ENCODE measurements at places on chromosomes 11 and 22. TPM values are rescaled to one million over a fixed set of nuclear protein-coding genes. Genes with fewer than 3 reads are reported as not detected.
A peak's percentile ranks its signal among the peaks of the same experiment; 100 is the strongest.

Gene APOBEC3B
- total RNA-seq: 14.5 TPM

Gene SYTL2
- total RNA-seq: 7.3 TPM

Gene ALKBH8
- 11.0 TPM for total RNA-seq

Gene MS4A6A
- total RNA-seq: not detected

Gene BAIAP2L2
- 0.52 TPM for total RNA-seq

Gene PTPRJ
- total RNA-seq: 25.5 TPM

GRCh38 chr11:96293109-96293508 is 49.9 kb downstream of the MAML2 start:
- H3K4me1 ChIP-seq: peaks cover 32% of the 10 kb centered on the region
- no peaks in the 10 kb centered on the region for H3K27me3 ChIP-seq
- H3K27ac ChIP-seq: no peak overlapping the region
- no peaks in the 10 kb centered on the region for H3K36me3 ChIP-seq
- DNase-seq: no peak

- peaks cover 20% of the 10 kb centered on the region for H3K4me1 ChIP-seq
- no peaks in the 10 kb centered on the region for H3K36me3 ChIP-seq
- no peaks in the 10 kb centered on the region for H3K27me3 ChIP-seq
- DNase-seq: no peak
Observed at GRCh38 chr11:698493-699115, 3.0 kb downstream of the TMEM80 start.

DNA sequence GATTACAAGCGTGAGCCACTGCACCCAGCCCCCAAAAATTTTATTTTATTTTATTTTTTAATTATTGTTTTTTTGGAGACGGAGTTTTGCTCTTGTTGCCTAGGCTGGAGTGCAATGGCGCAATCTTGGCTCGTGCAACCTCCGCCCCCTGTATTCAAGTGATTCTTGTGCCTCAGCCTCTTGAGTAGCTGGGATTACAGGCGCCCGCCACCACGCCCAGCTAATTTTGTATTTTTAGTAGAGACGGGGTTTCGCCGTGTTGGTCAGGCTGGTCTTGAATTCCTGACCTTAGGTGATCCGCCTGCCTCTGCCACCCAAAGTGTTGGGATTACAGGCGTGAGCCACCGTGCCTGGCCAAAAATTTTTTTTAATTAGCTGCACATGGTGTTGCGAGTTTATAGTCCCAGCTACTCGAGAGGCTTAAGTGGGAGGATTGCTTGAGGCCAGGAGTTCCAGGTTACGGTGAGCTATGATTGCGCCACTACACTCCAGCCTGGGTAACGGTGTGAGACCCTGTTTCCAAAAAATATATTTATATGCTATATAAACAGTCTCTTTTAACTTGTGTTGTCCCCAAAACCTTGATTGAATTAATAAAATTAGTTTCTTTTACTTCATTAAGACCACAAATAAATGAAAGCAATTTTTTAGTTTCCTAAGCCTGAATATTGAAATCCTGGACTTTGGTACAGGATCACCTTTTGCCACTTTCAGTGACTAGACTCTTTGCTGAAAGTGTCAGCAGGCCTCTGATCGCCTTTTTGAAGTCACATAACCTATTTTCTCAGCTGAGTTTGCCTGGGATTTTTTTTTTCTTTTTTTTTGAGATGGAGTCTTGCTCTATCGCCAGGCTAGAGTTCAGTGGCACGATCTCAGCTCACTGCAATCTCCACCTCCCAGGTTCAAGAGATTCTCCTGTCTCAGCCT is 16.2 kb downstream of the ATG13 start:
- H3K36me3 ChIP-seq: no peaks in the 10 kb centered on the region
- H3K4me1 ChIP-seq: no peaks in the 10 kb centered on the region
- no peak for DNase-seq

- no peak overlapping the region for H3K4me3 ChIP-seq
- H3K36me3 ChIP-seq: no peaks in the 10 kb centered on the region
- H3K27ac ChIP-seq: no peak overlapping the region
- DNase-seq: no peak
Observed at GRCh38 chr11:35541621-35542375, 16.4 kb upstream of the PAMR1 start.

- no peak overlapping the region for H3K4me3 ChIP-seq
- H3K27me3 ChIP-seq: peaks cover 3% of the 10 kb centered on the region
- no peak overlapping the region for H3K27ac ChIP-seq
- peaks cover 9% of the 10 kb centered on the region for H3K4me1 ChIP-seq
- DNase-seq: no peak
Observed at GRCh38 chr11:72834905-72835304, 20.7 kb downstream of the ATG16L2 start.

- H3K36me3 ChIP-seq: peaks cover 10% of the 10 kb centered on the region
- H3K27me3 ChIP-seq: no peaks in the 10 kb centered on the region
- H3K27ac ChIP-seq: peak overlapping the region; percentile 10
- no peak for DNase-seq
- no peak overlapping the region for H3K4me3 ChIP-seq
- H3K4me1 ChIP-seq: peaks cover 23% of the 10 kb centered on the region
Observed at GRCh38 chr22:39359659-39360195, 9.9 kb downstream of the SYNGR1 start.

DNA sequence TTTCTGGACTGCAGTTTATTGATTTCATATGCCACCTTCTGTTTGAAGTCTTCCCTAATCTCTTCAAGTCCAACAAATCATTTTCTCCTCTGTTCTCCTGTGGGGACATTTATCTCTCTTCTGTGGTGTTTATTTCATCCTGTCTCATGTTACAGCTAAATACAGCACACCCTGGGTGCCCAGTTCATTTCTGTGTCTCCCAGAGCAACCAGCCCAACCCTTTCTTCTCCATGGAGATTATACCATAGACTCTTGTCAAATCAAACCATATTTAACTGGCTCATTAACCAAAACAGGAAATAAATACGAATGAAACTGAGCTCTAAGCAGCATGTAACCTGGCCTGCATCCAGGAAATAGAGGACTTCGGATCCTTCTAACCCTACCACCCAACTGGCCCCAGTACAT is at the start of gene MS4A8:
TSS of gene MS4A8 (plus strand) at position 329 of the 408 bp plus-strand sequence. CDS start 1,249 bp downstream, outside the sequence.
- peaks cover 10% of the 10 kb centered on the region for H3K27me3 ChIP-seq
- DNase-seq: no peak
- H3K27ac ChIP-seq: no peak within 1 kb of the TSS
- H3K36me3 ChIP-seq: no peaks in the 10 kb centered on the region
- H3K4me3 ChIP-seq: no peak within 1 kb of the TSS
- H3K4me1 ChIP-seq: peaks cover 8% of the 10 kb centered on the region

DNA sequence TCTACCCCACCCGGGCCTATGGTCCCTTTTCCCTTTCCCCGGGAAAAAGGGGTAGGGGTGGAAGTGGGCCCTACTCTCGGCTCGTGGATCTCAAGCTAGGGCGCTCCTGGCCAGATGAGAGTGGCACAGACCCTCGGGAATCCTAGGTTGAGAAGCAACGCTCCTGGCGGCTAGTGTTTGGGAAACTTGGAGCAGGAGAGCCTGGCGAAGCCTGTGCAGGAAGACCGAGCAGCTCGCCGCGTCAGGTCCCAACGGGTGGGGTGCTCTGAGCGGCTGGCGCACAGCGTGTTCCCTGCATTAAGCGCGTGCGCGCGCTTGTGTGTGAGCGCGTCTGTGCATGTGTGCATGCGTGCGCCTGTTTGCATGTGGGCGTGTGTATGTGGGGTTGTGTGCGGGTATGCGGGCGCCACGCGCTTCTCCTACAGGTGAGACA is 7.1 kb upstream of the FLI1 start:
- no peak overlapping the region for H3K27ac ChIP-seq
- H3K4me1 ChIP-seq: peaks cover 36% of the 10 kb centered on the region
- peaks cover 7% of the 10 kb centered on the region for H3K36me3 ChIP-seq
- peaks cover 100% of the 10 kb centered on the region for H3K27me3 ChIP-seq
- H3K4me3 ChIP-seq: peak overlapping the region; percentile 51

GRCh38 chr11:102722821-102723220 is 1.9 kb downstream of the MMP8 start:
- H3K36me3 ChIP-seq: no peaks in the 10 kb centered on the region
- H3K4me3 ChIP-seq: no peak overlapping the region
- no peaks in the 10 kb centered on the region for H3K27me3 ChIP-seq

- H3K4me1 ChIP-seq: no peaks in the 10 kb centered on the region
- H3K27me3 ChIP-seq: peaks cover 22% of the 10 kb centered on the region
- H3K27ac ChIP-seq: no peak overlapping the region
- no peak overlapping the region for H3K4me3 ChIP-seq
- no peak for DNase-seq
- H3K36me3 ChIP-seq: no peaks in the 10 kb centered on the region
Observed at GRCh38 chr11:69682221-69682620, 7.1 kb upstream of the LTO1 start.

DNA sequence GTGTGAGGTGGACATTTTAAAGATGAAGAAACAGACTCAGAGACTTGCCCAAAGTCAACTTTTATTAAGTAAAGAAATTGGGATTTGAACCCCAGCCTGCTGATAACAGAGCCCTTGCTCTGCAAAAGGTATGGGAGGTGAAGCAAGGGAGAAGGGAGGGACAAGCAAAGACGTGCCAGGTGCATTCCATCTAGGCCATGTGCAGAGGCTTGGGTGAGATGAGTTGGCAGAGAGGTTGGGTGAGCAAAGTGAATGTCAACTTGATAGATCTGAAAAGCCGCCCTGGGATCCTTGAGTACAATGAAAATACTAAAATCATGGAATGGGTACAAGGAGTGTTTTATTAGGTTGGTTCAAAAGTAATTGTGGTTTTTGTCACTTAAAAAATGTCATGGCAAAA is 341.3 kb downstream of the CADM1 start:
- peaks cover 10% of the 10 kb centered on the region for H3K4me1 ChIP-seq
- peaks cover 44% of the 10 kb centered on the region for H3K27me3 ChIP-seq
- no peak for DNase-seq
- no peaks in the 10 kb centered on the region for H3K36me3 ChIP-seq
- no peak overlapping the region for H3K27ac ChIP-seq
